ENCODE measurements at places on chromosomes 7 and 10.
A peak's percentile ranks its signal among the peaks of the same experiment; 100 is the strongest.

GRCh38 chr10:4125776-4126175 is 340.8 kb upstream of the KLF6 start:
- DNase-seq = no peak

DNA sequence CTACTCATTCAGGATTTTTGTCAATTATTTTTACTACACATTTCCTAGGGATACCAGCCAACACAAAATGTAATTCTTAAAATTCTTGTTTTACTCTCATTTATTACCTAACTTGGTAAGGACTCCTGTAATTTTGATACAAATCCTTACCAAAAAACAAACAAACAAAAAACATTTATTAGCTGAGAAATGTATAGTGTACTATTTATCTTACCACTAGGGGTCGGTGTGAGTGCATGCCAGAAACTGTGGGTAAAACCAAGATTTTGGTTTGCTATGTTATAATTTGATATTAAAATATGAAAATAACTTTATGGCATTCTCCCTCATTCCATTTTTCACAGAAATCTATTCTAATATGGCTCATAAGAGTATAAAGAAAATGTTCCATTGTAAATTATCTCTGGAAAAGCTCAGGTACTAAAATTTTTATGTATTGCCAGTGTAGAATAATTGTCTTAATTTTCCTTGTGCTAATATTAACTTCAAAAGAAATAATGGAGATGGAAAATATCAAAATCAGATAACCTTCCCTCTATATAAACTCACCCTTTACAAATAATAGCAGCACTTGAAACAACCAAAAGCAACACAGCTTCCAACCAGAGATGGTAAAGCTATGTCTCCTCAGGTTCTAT is 290.8 kb upstream of the PCDH15 start:
- peak; percentile 2 for DNase-seq

GRCh38 chr7:584122-584465 is 64.4 kb upstream of the PDGFA start:
- DNase-seq = no peak

- DNase-seq = no peak
Measured at GRCh38 chr7:7100432-7100849, 81.9 kb upstream of the C1GALT1 start.

DNA sequence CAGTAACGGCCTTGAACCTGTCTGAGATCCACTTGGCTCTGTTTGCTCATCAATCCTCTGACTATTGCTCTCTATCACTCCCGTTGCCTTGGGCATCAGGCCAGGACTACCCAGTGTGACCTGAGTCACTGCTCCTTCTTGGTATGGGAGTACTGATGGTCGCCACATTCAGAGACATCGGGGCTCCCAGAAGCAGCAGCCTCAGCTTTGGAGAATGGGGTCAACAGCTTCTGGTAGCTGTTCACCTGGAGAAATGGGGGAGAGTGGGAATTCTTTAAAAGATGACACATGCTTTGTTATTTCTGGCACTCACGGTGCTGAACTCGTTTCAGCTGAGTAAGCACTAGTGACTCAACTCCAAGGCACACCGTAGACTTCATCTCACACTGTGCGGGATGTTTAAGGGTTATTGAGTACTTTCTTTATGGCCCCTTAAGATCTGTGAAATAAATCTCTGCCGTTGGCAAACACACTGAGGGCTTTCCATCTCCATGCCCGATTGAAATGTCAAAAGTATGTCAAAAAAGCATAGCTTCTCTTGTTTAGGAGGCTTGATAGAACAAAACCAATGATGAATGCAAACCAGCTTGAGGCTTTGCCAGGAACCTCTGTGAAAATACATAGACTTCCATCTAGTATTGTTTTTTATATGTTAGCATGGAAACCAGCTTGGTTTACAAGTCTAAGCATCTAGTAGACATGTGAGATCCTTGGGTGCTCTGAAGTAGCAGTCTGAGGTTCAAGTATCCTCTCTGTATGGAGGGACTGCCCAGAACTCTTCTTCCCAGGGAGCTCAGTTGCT is 333.1 kb downstream of the CXCL12 start:
- DNase-seq = peak; percentile 45

- no peak for DNase-seq
Measured at GRCh38 chr10:85222300-85222699, 893.9 kb downstream of the CCSER2 start.

- no peak for DNase-seq
Measured at GRCh38 chr10:128062331-128062880, 63.8 kb downstream of the MKI67 start.

DNA sequence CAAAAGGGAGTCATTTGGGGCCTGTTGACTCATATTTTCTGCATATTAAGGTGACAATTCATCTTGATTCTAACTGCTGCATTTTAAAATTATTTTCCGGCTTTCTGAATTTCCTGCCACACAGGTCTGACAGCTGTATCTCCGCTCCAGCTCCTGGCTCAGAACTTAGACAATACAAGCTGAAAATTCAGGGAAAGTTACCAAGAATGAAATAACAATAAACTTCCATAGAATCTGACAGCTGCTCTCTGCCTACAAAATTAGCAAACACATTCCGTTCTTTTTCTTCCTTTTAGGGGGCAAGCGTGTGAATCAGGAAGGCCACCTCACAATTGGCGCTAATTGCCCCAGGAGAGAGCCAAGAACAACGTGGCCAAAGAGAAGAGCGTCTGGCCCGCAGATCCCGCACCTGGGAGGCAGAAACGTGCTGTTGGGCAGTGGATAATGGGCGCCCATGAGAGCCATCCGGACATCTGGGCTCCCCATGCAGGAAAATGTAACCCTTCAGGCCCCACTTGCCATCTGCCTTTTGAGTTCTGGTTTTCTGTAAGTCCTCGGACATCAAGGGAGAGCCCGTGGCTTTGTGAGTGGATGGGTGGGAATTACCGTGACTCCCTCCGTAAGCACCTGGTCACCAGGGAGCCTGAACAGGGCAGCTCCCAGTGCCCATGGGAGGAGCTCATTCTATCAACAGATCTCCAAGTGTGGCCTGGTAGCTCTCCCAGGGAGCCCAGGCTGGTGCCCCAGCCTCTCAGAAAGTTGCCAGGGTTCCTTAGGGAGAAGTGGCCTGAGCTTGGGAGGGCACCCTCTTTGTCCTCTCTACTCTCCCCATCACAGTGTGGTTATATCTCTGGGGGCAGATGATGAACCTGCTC is 5.0 kb downstream of the CLRN3 start:
- DNase-seq = no peak

DNA sequence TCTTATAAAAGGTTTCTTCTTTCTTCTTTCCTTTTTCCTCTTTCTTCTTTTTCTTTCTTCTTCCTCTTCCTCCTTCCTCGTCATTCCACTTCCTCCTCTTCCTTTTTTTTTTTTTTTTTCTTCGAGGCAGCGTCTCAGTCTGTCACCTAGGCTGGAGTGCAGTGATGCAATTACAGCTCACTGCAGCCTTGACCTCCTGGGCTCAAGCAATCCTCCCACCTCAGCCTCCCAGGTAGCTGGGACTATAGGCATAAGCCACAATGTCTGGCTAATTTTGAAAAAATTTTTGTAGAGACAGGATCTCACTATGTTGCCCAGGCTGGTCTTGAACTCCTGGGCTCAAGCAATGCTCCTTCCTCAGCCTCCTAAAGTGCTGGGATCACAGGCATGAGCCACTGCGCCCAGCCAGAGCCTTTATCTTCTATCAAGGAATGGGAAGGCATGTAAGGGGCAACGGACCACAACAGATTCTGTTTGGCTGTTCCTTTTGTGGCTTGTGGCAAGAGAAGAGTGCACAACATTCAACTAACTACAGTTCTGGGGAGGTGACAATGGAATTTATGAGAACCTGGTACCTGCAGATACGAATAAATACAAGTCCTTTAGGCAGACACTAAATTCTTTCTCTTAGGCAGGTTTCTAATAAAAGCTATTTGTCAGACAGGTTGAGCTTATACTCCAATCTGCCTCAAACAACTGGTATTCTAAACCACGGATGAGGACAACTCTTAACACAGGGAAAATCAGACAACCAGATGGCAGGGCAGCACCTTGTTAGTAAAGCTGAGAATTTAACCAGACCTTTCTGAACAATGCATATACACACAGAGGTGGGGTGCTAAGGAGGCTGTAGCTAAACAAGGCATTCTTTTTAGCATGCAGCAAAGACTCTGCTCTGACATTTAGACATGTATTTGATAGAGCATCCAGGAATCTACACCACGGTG is 100.3 kb downstream of the DOCK4 start:
- no peak for DNase-seq

- DNase-seq = no peak
Measured at GRCh38 chr7:57651006-57651405, 201.0 kb downstream of the ZNF716 start.

DNA sequence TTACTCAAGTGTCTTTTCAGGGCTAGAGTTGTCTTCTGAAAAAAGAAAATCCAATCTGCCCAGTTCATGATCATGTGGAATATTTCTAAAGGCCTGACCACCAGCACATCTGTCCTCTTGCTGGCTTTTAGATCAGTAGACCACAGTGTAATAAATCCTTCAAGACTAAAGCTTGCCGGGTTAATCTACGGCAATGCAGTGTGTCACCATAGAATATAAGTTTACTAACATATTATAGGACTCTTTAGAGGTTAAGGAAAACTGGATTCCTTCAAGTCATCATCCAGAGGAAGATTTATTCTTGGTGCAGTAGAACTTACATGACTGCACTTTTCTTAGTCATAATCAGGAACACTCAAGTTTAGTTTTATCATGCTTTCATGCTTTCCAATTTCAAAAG is 349.5 kb downstream of the SEMA3D start:
- no peak for DNase-seq

- no peak for DNase-seq
Measured at GRCh38 chr7:3232228-3232627, 68.8 kb upstream of the SDK1 start.

DNA sequence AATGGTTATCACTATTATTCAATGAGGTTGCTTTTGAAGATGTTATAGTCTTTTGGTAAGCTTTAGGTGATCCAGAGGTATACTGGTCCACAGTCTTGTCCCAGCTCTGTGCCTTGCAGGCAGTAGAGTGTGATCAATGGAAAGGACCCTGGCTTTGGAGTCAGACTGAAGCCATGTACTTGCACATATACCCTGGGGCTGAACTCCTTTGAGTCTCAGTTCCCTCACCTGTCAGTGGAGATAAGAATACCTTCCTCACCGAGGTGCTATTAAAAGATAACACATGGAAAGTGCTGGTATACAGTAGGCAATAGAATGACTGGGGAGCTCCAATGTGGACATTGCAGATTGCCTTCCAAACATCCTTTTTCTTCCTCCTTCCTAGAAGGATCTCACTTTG is 16.0 kb upstream of the PDLIM1 start:
- DNase-seq = no peak

DNA sequence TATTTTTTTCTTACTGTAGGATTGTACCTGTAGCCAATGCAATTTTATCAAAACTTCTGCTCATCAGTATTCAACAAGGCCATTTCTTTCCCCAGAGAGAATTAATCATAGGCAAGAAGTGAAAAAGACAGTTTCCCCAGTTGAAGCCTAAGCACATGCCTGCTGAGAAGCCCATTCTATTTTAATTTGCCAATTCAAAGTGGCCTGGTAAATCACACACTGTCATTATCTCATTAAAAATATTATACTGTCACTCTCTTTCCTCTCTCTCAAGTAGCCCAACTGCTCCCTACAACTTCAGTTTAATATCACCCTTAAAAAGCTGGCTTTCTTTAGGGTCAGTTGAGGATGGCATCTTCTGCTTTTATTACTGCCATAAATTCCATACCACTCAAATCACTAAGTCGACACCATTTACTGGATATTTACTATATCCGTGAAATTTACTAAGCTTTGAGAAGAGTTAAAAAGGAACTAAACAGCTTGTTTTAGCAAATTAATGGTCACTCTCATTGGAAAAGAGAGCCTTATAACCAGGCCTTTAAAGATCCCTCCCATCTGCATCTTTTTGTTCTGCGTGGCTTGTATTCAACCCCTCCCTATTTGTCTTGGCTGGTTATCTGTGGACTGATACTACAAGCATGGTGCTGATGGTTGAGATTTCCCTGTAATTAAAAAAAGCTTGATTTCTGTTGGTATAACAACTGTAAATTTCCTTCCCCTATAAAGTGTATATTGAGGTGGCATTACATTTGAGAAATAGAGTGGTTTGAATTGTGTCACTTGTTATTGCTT is 30.6 kb downstream of the COL28A1 start:
- no peak for DNase-seq

DNA sequence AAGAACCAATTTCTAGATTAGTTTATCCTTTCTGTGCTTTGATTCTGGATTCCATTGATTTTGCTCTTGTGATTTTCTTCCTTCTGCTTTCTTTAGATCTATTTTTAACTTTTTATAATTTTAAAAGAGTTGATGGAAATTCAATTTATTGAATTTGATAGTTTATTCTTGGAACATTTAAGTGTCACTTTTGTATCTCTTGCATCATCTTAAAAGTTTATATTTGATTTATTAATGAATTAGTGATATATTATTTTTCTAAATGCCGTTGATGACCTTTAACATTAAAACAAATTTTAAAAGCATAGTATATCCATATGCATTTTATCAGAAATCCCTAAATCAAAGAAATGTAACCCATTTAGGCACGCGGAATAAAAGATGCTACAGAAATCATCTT is 26.9 kb downstream of the DMTF1 start:
- DNase-seq = no peak

- no peak for DNase-seq
Measured at GRCh38 chr10:128713471-128713870, 587.2 kb upstream of the MKI67 start.

DNA sequence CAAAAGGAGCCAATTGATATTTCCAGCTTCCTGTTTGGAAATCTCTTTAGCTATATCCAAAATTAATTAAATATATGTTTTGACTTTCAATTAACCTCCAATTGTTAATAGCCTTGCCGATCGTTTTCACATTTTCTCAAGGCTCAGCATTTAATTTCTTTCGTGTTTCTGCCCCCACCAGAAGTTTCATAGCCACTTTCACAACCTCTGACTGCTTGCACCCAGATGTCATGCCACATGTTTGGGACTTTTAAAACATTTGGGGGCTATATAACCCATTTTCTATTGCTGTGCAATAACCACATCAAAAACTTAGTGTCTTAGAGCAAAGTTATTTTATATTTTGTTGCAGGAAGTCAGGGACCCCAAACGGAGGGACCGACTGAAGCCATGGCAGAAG is 510.6 kb upstream of the CNTNAP2 start:
- no peak for DNase-seq

GRCh38 chr10:113573368-113573767 is 20.5 kb downstream of the HABP2 start:
- no peak for DNase-seq

GRCh38 chr10:7773845-7774801 is 13.7 kb downstream of the KIN start:
- no peak for DNase-seq

DNA sequence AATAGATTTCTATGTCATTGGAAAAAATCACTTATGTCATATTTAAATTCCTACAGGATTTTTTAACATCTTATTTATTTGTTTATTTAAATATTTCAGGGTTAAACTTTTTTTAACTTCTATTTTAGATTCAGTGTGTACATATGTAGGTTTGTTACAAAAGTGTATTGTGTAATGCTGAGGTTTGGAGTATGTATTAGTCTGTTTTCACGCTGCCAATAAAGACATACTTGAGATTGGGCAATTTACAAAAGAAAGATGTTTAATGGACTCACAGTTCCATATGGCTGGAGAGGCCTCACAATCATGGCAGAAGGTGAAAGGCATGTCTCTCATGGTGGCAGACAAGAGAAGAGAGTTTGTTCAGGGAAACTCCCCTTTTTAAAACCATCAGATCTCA is 65.4 kb downstream of the MGAM2 start:
- DNase-seq = no peak
